Kidney capillary endothelial cell (primary cell): ENCODE measurements at places on chromosomes 5 and 9.

DNA sequence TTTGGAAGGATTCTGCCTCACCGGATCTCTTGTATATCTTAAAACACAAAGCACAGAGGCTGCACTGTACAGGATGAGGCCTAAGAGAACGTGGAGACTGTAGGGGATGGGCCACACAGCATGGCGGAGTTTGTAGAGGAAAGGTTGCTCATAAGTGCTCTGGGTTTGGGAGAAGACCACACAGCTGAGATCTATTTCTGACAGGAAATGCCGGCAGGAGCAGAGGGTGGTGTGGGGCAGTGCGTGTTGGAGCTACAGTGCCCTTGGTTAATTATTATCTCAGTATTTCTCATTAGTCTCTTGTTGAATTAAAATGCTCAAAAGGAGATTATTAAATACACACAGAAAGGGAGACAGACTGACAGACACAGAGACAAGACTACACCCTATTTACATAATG lies 9.6 kb downstream of the PALM2AKAP2 start:
- no peak for DNase-seq

DNA sequence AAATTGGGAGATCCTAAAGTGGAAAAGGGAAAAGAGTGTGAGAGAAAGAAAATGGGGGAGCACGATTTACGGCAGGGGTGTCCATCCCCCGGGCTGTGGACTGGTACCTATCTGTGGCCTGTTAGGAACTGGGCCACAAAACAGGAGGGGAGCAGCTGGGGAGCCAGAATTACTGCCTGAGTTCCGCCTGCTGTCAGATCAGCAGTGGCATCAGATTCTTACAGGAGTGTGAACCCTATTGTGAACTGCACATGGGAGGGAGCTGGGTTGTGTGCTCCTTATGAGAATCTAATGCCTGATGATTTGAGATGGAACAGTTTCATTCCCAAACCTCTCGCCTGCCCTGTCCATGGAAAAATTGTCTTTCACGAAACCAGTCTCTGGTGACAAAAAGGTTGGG lies 108.3 kb upstream of the ADAMTSL1 start:
- no peak for DNase-seq

GRCh38 chr5:62354028-62354874 lies 48.2 kb downstream of the KIF2A start:
- peak; percentile 64 for DNase-seq

- DNase-seq, result no peak
Observed at GRCh38 chr5:110070836-110071235, 381.1 kb downstream of the MAN2A1 start.

DNA sequence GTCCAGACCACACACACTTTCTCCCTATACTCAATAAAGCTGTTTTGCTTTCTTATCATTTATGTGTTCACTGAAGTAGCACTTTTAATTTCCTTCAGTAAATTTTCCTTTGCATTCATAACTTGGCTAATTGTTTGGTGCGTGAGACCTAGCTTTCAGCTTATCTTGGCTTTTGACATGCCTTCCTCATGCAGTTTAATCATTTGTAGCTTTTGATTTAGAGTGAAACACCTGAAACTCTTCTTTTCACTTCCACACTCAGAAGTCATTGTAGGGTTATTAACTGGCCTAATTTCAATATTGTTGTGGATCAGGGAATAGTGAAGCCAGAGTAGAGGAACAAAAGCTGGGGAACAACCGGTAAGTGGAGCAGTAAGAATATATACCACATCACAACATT lies 114.7 kb downstream of the ST8SIA4 start:
- DNase-seq, result no peak

DNA sequence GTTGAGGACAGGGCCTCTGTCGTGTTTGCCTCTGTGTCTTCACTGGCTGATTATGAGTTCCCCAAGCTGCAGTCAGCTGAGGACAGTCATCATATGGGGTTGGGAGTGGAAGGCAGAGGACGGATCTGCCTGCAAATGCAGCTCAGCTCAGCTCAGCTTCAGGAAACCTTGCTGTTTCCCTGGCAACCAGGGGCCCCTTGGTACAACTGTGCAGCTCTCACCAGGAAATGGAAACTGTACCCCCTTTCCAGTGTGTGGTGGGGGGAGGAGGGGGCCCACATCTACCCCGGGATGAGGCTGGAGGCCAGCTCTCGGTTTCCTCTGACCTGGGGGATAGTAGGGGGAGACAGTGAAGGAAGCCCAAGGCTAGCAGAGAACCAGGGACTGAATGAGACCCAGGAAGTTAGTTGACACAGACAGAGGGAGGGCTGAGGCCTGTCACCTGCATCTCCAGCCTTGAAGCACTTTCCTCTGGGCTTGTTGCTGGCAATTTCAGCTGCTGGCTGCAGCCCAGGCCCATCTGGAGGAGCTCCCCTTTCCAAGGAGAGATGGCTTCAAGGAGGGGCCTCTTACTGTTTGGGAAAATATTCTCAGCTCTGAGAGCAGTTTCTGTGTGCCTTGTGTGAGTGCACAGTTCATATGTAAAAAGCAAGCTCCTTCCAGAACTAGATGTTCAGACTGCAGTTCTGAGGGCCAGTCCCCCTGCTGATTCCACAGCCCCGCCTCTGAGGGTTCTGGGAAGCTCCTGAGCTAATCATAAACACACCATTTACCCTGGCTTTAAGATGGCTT lies 6.9 kb downstream of the ANXA6 start:
- DNase-seq, result peak; percentile 26

GRCh38 chr5:165101709-165102108 lies 1596.3 kb downstream of the MAT2B start:
- DNase-seq, result no peak

DNA sequence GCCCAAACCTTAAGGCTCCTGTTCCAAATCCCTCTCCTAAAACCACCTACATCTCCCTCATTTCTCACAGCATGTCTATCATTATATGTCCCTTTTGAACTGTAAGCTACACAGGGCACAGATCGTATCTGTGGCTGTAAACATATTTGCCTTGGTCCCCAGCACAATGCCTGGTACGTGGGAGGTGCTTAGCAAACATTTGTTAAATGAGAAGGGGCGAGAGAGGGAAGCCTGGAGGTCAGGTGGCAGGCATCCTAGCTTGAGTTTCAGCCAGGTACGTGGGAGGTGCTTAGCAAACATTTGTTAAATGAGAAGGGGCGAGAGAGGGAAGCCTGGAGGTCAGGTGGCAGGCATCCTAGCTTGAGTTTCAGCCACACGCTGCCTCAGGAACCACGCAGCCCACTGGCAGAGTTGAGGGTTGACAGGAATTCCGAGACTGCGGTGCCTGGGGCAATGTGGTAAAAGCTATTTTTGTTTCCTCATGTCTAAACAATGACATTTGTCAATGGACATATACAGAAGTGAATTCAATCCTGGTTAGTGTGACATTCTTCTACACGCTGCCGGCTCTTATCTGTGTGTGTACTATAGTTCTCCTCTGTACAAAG lies 113.6 kb downstream of the EFNA5 start:
- no peak for DNase-seq

DNA sequence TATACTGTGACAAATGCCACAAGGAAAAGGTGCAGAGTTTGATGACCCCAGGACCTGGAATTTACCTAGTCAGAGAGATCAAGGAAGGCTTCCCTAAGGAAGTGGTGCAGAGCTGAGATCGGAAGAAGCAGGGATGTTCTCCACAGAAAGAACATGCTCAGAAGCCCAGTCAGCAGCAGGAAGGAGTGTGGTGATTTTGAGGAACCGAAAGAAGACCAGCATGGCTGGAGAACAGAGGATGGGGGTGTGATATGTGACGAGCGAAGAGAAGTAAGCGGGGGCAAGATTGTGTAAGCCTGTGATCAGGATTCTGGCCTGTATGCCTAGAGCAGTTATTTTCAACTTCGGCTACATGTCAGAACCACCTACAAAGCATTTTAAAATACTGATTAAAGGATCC lies 18.7 kb upstream of the PIK3R1 start:
- no peak for DNase-seq

DNA sequence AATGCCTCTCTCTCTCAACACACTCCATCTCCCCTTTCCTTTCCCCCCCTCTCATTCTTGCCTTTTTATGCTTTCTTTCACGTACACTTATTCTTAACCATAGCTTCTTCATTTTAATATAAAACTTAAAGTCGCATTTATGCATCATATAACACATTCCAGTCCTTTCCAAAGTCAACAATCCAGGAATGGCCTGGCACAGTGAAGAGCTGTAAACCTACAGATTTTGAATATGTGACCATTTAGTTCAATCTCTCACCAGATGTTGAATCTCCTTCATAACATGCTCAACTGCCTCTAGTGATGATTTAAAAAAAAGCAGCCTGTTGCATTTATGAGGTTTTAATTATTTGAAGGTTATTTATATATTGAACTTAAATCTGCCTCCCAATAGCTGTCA lies 186.2 kb upstream of the GRAMD2B start:
- no peak for DNase-seq

GRCh38 chr9:93265972-93266371 lies 82.0 kb downstream of the WNK2 start:
- DNase-seq, result no peak

DNA sequence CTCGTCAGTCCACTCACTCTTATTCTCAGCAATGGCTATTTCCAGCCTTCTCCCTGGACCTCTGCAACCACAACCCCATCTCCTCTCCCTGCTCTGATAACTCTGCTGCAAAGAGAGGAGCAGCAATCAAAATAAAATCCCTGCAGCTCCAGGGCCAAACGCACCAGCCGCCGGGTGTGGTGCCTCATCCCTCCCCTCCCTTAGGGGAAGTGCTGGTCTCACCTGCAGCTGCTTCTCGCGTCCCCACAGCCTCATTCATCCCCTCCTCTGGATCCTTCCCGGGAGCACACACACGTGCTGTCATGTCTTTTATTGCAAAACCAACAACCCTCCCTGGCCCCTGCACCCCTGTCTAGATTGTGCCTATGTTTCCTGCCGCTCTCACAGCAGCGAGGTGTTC lies 77.8 kb downstream of the TENT4A start:
- DNase-seq, result no peak

DNA sequence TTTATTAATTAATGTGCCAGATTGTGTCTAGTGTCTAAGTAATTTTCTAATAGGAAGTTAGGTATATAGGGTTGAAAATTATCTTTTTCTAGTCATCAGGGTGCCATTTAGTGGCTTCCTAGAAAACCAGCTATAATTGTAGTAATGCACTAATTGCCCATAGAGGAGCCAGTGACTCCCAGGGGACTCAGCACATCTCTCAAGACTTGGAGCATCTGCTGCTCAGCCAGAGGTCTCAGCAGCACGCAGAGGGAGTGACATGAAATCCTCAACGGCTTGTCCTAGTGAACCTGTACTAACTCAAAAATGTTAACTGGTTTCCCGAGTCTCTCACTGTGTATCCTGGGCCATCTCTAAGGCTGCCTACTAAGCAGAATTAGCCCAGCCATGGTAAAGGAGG lies 78.2 kb upstream of the MAN2A1 start:
- DNase-seq, result no peak

DNA sequence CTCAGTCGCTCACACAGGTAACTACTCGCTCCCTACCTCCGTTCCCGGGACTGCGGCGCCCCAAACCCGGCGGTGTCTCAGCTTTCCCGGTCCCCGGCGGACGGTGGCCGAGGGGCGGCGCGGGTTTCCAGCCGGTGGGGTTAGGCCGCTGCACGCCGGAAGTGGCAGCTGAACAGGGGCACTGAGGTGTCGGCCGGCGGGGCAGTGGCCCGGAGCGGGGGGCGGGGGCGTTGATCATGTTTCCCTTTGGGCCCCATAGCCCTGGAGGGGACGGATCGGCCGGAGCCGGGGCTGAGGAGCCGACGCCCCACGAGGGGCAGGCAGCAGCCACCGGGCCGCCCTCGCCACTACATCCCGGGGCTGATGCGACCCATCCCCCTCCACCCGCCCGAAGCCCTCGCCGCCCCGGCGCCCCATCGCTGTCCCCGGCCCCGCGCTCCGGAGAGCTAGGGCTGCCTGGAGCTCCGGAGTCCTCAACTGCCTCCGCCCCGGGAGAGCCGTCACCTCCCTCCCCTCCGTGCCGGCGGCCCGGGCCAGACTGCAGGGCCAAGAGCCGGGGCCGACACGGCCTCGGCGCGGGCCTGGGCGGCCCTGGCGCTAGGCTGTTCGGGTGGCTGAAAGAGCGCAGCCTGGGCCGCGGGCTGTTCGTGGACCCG lies at the start of gene DCAF10:
Gene DCAF10, plus strand, starts transcription at position 167 of the 656 bp plus-strand sequence. Its CDS starts 70 bp downstream, at position 237.
- DNase-seq, result peak; percentile 70

DNA sequence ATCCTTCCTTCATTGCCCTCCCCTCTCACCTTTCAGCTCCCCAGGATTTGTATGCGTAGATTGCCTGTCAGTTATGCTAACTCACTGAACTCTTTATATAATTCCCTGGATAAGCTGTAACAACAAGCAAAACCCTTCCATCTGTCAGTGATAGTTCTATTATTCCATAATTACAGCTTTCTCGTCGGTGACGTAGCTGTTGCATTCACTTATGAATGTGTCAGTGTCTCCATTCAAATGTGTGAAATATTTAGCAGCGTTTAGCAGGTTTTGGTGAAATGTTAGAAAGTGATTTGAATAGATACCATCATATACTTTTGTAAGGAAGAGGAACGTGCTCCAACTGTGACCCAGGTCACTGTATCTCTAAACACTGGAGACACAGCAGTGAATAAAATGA lies 45.2 kb downstream of the PIP5K1B start:
- DNase-seq, result no peak

DNA sequence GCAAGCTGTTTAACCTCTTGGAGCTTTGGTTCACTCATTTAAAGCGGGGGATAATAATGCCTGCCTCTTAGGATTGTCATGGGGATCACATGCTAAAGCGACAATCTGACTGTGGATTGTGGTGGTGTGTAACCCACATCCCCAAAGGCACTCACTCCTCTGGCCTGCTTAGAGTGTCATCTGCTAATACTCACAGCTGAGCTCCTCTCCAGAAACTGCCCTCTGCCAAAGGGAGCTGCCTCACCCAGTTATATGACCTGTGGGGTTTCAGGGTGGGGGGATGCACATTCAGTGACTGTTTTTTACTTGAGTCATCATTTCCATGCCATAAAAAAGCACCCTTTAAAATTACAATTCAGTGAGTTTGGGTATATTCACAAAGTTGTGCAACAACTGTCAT lies 110.0 kb upstream of the SPOCK1 start:
- no peak for DNase-seq

- DNase-seq, result no peak
Observed at GRCh38 chr9:97478301-97478981, 23.0 kb upstream of the TMOD1 start.

DNA sequence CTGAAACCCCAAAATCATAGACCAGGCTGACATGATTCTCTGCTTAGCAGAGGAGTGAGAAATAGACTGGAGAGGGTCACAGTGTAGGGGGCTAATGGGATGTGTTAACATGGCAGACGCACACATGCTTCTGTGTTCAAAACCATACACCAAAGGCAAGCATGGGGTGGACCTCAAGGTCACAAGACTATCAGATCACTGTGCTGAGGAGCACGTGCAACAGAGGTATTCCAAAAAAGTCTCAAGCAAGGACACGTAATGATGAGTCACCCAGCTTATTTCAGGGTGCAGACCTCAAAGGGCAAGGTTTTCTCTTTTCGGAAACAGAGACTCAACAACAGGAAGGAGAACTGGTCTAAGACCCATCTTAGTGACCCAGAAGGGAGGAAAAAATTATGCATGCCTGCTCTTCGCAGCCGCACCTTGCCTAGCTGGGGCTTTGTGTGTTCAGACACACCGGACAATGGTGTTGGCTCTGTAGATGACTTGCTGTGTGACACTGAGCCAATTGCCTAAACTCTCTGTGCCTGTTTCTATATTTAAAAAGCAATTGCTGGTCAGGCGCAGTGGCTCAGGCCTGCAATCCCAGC lies 20.3 kb downstream of the WHRN start:
- no peak for DNase-seq

GRCh38 chr9:69391946-69392345 lies 66.9 kb downstream of the ENTREP1 start:
- DNase-seq, result no peak

- no peak for DNase-seq
Observed at GRCh38 chr5:306011-306805, 15.3 kb upstream of the AHRR start.
